MV-4-11 (cell line): ENCODE measurements at places on chromosomes 12 and 14.

- peak; percentile 58 for DNase-seq
Observed at GRCh38 chr14:95523815-95524448, 7.5 kb upstream of the SYNE3 start.

DNA sequence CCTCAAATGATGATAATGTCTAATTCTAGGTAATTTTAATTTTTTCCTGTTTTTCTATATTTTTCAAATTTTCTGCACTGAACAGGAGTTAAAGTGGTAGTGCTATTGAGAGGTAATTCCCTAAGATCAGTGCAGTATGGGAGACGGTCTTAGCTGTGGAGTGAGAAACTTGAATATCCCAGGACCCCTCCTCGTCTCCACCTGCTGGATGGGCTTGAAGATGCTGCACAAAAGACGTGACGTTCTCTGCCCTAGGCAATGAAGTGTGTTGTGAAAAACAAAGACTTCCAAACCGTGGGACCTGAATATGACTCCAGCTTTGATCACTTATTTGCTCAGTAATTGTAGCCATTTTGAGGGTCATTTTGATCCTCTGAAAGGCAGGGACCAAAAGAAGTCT lies 298.1 kb downstream of the VRK1 start:
- DNase-seq: no peak

DNA sequence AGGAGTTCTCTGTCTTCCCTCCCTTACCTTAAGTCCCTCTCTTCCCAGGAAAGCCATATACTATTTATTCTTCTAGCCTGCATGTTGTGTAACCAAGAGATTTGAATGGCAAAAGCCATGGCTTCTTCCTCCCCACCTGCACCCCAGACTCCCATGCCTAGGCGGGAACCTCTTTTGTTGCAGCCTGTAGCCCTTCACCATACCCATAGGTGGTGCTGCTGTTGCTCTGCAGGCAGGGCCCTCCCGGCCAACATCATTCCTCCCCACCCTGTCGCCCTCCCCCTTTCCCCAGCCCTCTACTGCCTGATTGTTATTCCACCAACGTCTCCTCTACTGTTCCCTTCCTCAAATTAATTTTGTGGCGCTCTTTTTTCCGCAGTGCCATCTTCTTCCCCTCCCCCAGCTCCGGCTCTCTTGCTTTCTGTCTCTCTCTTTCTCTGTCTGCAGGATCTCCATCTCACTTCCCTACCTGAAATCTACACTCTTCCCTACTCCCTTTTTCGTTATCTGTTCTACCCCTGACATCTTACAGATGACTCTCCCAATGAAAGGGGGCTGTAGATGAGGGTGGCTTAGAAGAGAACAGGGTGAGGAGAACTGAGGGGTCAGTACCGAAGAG lies 13.8 kb downstream of the NGDN start:
- peak; percentile 18 for DNase-seq

GRCh38 chr14:99466758-99467157 lies 13.9 kb downstream of the SETD3 start:
- no peak for DNase-seq

DNA sequence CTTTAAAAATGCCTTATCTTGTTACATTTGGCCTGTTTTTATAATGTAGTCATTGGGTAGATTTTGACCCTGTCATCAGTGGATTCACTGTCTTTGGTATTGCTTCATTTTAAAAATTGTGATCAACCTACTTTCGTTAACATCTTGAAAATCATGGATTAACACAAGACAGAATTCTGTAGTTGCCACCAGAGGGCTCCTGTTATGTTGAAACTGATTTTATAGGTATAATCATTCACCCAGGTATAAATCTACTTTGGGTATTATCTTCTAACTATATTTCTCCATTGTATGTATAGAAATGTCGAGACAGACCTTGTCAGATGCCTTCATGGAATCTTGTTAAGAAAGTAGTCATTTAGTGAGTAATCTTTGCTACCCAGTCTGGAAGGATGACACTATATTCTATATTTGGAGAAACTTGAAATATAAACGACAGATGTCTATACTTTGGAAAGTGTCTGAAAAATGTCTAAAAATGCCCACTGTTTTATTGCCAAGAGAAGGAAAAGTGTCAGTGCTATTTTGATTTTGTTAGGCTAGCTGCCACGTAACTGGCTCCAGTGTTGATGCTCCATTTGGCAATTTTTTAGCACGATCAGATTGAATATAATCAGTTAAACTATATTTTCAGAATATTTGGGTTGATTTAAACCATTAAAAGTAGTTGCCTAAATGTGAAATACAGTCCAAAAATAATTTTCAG lies 129.4 kb downstream of the PELI2 start:
- no peak for DNase-seq

- peak; percentile 65 for DNase-seq
Observed at GRCh38 chr14:24979725-24980239, 70.2 kb downstream of the STXBP6 start.

DNA sequence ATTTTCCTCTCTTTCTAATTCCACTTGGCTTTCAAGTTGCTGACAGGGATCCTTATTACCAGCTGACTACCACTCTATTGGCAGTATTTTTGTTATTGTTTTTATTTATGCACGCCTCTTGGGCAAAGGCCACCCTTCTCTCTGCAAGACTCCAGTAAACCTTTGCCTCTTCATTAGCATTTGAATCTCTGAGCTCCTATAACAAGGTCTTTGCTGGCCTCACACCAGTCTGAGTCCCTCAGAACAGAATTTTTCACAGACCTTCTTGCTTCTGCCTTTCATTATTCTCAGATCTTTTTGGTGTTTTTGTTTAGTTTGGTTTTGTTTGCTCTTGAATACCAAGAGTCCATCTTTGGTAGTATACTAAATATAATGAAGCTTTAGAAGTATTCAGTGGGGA lies 145.9 kb downstream of the PDZRN4 start:
- DNase-seq: no peak
